ENCODE measurements at places on chromosomes 1 and 21. TPM values are rescaled to one million over a fixed set of nuclear protein-coding genes. Genes with fewer than 3 reads are reported as not detected.

TRIM63 gene
- total RNA-seq, result 0.25 TPM

XCL2 gene
- total RNA-seq, result not detected

GRCh38 chr1:173302366-173302765 lies 95.2 kb upstream of the TNFSF4 start:
- no peak overlapping the region for H3K27ac ChIP-seq
- H3K4me3 ChIP-seq, result no peak overlapping the region
- no peak for DNase-seq
- H3K36me3 ChIP-seq, result no peaks in the 10 kb centered on the region

GRCh38 chr1:85137660-85138059 lies 63.2 kb downstream of the SYDE2 start:
- H3K4me3 ChIP-seq, result no peak overlapping the region
- peaks cover 6% of the 10 kb centered on the region for H3K27me3 ChIP-seq
- H3K4me1 ChIP-seq, result peaks cover 4% of the 10 kb centered on the region

- no peak overlapping the region for H3K4me3 ChIP-seq
- no peaks in the 10 kb centered on the region for H3K27me3 ChIP-seq
- H3K36me3 ChIP-seq, result no peaks in the 10 kb centered on the region
These were observed 247.5 kb downstream of the NEGR1 start for GRCh38 chr1:72034827-72035226.

DNA sequence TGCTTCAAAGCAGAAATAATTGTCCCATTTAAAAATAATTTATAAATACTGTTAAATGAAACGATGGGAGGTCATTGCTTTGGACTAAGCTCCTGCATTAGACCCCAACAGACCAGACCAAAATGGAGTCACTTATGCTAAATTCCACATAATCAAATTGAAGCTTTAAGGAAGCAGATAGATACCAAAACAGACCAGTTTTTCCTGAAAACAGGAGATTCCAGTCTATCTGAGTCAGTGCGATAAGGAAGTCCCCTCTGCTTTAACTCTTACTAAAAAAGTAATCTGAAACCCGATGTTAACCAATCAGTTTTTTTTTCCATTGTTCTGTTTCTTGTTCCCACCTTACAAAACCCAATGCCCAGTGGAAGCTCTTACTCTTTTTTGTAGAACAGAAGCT lies 16.2 kb upstream of the DNASE2B start:
- H3K4me1 ChIP-seq, result no peaks in the 10 kb centered on the region
- DNase-seq, result no peak
- H3K36me3 ChIP-seq, result no peaks in the 10 kb centered on the region
- H3K27me3 ChIP-seq, result peaks cover 7% of the 10 kb centered on the region

GRCh38 chr21:21034036-21034435 lies 35.8 kb downstream of the NCAM2 start:
- H3K27ac ChIP-seq, result no peak overlapping the region
- H3K27me3 ChIP-seq, result no peaks in the 10 kb centered on the region
- no peak for DNase-seq

GRCh38 chr1:62450301-62450700 lies 13.5 kb downstream of the USP1 start:
- no peak for DNase-seq
- peak overlapping the region; percentile 72 for H3K27ac ChIP-seq
- H3K4me1 ChIP-seq, result peaks cover 46% of the 10 kb centered on the region
- H3K36me3 ChIP-seq, result peaks cover 76% of the 10 kb centered on the region
- no peaks in the 10 kb centered on the region for H3K27me3 ChIP-seq

DNA sequence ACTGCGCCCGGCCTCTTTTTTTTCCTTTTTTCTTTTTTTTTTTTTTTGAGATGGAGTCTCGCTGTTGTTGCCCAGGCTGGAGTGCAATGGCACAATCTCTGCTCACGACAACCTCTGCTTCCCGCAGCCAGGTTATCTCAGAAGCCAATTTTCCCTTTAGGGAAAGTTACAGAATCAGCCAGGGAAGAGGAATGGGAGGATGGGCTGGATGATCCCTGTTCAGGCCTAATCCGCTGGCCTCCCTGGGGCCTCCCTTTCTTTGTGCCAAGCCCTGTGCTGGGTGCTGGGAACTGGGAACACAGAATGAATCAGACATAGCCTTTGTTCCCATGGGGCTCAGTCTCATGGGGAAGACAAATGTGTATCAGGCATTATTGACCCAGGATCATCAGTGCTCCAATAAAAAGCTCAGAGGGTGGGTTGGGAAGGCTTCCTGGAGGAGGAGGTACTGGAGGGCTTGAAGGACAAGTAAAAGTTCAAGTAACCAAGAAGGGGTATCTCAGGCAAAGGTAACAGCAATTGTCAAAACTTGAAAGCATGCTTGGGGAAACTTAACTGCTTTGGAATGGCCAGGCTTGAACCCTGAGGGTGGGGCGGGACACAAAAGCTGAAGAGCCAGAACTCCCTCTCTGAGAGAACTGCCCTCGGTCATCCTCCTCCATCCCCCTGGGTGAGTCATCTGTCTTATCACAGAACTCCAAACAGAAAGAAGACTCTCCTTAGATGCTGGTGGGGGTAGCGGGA lies 14.3 kb downstream of the ECHDC2 start:
- no peak overlapping the region for H3K27ac ChIP-seq
- no peak for DNase-seq
- no peaks in the 10 kb centered on the region for H3K4me1 ChIP-seq
- H3K4me3 ChIP-seq, result no peak overlapping the region
- H3K36me3 ChIP-seq, result no peaks in the 10 kb centered on the region
- no peaks in the 10 kb centered on the region for H3K27me3 ChIP-seq

GRCh38 chr1:36156329-36157114 lies 562 bp downstream of the MAP7D1 start:
- peaks cover 72% of the 10 kb centered on the region for H3K4me1 ChIP-seq
- H3K27me3 ChIP-seq, result no peaks in the 10 kb centered on the region
- H3K36me3 ChIP-seq, result peaks cover 39% of the 10 kb centered on the region

GRCh38 chr1:64302971-64303370 lies 99.5 kb downstream of the UBE2U start:
- H3K36me3 ChIP-seq, result no peaks in the 10 kb centered on the region
- no peak overlapping the region for H3K27ac ChIP-seq
- no peaks in the 10 kb centered on the region for H3K4me1 ChIP-seq
- H3K27me3 ChIP-seq, result peaks cover 8% of the 10 kb centered on the region

- DNase-seq, result no peak
- no peaks in the 10 kb centered on the region for H3K36me3 ChIP-seq
- no peak overlapping the region for H3K27ac ChIP-seq
- peaks cover 11% of the 10 kb centered on the region for H3K27me3 ChIP-seq
- no peaks in the 10 kb centered on the region for H3K4me1 ChIP-seq
These were observed 13.1 kb upstream of the FCER1A start for GRCh38 chr1:159289060-159289459.

DNA sequence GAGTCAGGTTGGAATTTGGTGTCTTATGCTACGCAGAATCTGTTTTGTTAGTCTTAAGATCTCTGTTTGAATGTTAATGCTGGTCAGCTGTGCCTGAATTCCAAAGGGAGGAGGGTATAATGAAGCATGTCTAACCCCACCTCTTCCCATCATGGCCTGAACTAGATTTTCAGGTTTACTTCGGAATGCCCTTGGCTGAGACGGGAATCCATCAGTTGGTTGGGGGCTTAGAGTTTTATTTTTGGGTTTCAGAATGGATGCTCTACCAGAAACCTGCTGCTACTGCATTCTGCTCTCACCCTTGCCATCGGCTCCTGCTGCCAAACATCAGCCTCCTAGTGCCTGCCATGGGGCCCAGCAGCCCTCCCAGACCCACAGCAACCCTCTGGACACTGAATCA lies 24.1 kb upstream of the ETV3 start:
- no peak overlapping the region for H3K4me3 ChIP-seq
- H3K36me3 ChIP-seq, result no peaks in the 10 kb centered on the region
- no peak overlapping the region for H3K27ac ChIP-seq
- H3K27me3 ChIP-seq, result peaks cover 20% of the 10 kb centered on the region
- no peak for DNase-seq
- peaks cover 3% of the 10 kb centered on the region for H3K4me1 ChIP-seq

PTPRU gene
- total RNA-seq, result 0.68 TPM

DNA sequence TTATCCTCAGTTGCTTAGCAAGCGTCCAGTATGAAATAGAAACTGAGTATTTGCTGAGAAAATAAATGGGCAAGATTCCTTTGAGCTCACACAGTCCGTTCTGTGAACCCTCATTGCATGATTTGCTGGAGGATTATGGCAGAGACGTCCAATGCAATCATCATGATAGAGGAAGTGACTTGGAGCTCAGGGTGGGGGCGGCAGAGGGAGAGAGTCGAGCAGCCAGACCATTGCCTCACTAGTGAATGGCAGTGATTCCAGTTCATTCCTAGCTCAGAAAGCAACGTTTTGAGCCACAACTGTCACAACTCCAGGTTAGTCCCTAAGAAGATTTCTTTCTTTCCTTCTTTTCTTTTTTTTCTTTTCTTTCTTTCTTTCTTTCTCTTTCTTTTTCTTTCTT lies 27.5 kb upstream of the COL9A2 start:
- H3K4me1 ChIP-seq, result peaks cover 52% of the 10 kb centered on the region
- peak; percentile 24 for DNase-seq
- H3K4me3 ChIP-seq, result peak overlapping the region; percentile 7
- H3K27me3 ChIP-seq, result no peaks in the 10 kb centered on the region

DNA sequence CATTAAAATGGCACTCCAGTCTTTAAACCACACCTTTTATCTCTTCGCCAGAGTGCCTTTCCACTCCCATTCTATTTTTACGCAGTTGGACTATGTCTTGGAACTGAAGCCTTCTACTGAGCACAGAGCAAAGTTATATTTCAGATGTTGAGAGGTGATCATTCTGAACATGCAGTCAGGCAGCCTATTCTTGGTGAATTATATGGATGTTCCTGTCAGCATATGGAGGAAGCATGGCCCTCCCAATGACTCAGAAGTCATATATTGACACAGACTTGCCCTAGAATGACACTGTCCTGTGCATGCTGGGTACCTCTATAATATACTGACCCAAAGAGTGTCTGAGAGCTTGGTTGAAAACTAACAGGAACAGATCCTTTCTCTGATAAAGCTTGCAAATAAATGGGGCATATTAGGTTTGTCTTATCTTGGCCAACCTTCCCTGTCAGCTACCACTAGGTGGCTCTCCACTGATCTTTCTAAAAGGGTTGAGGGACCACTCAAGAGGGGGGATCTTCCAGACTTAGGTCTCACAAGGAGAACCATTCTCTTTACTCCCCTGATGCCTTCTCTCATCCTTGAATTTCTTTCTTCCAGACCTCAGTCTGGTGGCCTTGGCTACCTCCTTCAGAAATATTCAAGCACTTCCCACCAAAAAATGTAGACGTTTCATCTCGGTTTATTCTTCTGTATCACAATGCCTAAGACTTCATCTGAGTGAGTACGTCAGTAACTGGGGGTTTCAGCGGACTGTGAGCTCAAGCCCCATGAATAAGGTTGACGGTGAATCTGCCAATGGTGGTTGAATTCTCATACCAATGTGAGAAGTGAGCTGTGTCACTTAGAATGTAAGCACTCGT lies 11.8 kb upstream of the ALG14 start:
- H3K27ac ChIP-seq, result no peak overlapping the region
- H3K4me1 ChIP-seq, result no peaks in the 10 kb centered on the region
- no peak overlapping the region for H3K4me3 ChIP-seq
- H3K36me3 ChIP-seq, result no peaks in the 10 kb centered on the region
- peaks cover 19% of the 10 kb centered on the region for H3K27me3 ChIP-seq

GRCh38 chr1:41222496-41222895 lies 19.6 kb downstream of the SCMH1 start:
- no peak for DNase-seq
- H3K36me3 ChIP-seq, result peaks cover 27% of the 10 kb centered on the region
- no peak overlapping the region for H3K4me3 ChIP-seq
- no peaks in the 10 kb centered on the region for H3K27me3 ChIP-seq
- peaks cover 1% of the 10 kb centered on the region for H3K4me1 ChIP-seq
- no peak overlapping the region for H3K27ac ChIP-seq

OR2L8 gene
- total RNA-seq, result not detected

- no peak overlapping the region for H3K4me3 ChIP-seq
- no peak for DNase-seq
- peaks cover 7% of the 10 kb centered on the region for H3K4me1 ChIP-seq
- H3K36me3 ChIP-seq, result no peaks in the 10 kb centered on the region
- no peaks in the 10 kb centered on the region for H3K27me3 ChIP-seq
These were observed 197.2 kb downstream of the NFIA start for GRCh38 chr1:61279570-61279969.

DNA sequence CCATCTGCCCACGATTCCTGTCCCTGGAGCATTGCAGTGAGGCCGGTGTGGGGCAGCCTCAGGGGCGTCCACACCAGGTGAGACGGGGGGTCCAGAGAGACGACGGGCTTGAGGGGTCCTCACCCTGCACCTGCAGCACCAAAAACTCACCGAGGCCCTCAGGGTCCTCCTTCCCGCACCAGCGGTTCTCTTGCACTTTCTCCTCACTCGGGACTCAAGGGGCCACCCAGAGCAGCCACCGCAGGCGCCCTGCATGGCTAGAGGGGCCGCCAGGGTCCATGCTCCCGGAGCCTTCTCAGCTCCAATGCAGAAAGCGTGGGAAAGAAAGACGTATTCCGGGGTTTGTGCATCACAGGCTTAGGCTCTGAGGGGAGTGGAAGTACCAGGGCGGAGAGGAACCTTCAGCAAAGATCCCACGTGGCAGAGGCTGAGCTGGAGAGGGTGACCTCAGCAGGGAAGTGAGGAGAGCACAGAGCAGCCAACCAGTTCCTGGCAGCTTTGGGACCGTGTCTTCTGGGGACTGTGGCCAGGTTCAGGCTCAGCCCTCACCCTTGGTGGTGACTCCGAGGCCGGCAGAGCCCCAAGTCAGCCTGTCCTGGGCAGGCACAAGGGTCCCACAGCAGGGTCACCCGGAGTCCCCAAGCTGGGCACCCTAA lies 19.5 kb upstream of the COL6A2 start:
- peak; percentile 7 for DNase-seq
- H3K4me1 ChIP-seq, result no peaks in the 10 kb centered on the region
- H3K27me3 ChIP-seq, result peaks cover 12% of the 10 kb centered on the region
- no peak overlapping the region for H3K4me3 ChIP-seq
- H3K27ac ChIP-seq, result no peak overlapping the region

- no peak for DNase-seq
- H3K27me3 ChIP-seq, result no peaks in the 10 kb centered on the region
- H3K4me1 ChIP-seq, result no peaks in the 10 kb centered on the region
- H3K27ac ChIP-seq, result no peak overlapping the region
- no peaks in the 10 kb centered on the region for H3K36me3 ChIP-seq
- no peak overlapping the region for H3K4me3 ChIP-seq
These were observed 134.2 kb upstream of the TNFSF4 start for GRCh38 chr1:173341307-173341706.

DNA sequence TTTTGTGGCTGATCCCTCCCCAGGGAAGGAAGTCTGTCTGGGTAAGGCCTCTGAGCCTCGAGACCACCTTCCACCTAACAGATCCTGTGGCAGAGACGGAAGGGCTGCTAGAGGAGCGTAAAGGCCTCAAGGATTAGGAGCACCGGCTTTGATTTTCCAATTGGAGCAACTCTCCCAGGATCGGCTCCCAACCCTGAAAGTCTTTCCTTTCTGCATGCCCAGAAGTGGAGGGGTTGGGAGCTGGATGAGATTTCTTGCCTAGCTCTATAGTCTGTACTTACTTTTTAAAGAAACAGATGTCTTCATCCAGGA lies 41.4 kb downstream of the ELK4 start:
- peaks cover 38% of the 10 kb centered on the region for H3K4me1 ChIP-seq

ESRRG gene
- not detected for total RNA-seq
